ENCODE measurements at places on chromosomes 4 and X. TPM values are rescaled to one million over a fixed set of nuclear protein-coding genes. Genes with fewer than 3 reads are reported as not detected.

Gene CFAP47
- total RNA-seq: 0.06 TPM

GRCh38 chrX:50799531-50799961, 14.4 kb downstream of the SHROOM4 start:
- peak; percentile 54 for DNase-seq

DNA sequence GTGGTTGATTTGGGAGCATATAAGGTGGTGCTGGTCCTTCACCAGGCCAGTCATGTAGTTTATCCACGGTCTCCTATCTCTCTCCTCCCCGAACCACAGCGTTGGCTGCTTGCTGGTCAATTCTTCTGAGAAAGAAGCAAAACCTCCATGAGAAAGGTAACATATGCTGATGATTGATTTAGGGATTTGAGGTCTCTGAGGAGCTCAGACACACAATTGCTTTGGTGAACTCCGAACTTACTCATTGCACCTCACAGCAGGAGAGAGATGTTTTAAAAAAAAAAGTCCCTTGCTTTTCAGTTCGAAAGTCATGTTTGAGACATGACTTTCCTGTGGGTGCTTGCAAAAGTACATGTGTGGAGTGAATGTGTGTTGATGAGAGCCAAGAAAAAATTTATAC, 100.2 kb downstream of the TSPAN7 start:
- DNase-seq: no peak

GRCh38 chr4:97627750-97628149, 515.5 kb downstream of the STPG2 start:
- no peak for DNase-seq

DNA sequence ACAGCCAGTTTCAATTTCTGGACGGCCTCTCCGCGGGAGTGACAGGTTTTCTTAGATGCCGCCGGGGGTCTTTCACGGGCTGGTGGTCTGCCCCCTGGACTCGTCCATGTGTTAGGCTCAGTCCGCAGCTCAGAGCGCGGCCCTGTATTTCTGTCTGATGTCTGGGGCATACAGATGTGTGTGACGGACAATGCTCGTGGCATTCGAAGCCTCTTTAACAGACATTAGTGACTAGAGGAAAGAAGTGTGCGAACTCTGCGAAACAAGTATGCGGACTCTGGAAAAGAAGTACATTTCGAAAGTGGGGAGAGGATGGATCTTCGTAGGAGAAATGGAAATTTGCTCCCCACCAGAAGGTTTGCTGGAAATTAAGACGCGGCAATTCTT, 793 bp upstream of the DCUN1D4 start:
- no peak for DNase-seq

GRCh38 chrX:133390676-133391075, 24.6 kb downstream of the GPC4 start:
- DNase-seq: no peak

DNA sequence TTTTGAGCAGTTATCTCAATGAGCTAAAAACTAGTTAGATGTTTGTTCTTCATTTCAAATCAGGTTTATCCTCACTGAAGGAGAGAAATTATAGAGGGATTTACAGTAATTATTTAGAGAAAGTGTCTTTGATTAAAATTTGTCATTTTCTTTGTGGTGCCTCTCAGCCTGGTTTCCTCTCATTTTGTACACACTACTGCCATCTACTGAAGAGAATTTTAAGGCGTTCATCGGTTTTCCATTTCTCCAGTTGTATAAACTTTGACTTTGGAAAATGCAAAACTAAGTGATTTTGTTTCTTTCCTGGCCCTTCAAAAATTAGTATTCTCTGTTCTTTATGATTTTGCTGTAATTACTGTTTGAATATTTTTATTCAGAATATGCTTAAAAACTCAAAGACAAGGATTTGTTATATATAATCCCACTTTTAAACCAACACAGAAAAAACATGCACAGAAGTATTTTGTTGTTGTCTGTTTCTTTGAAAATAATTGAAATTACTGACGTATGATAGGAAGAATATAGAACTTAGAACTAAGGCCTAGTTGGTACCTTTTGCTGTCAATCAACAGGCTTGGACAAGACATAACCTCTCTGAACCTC, 34.4 kb upstream of the ANXA3 start:
- peak; percentile 4 for DNase-seq

DNA sequence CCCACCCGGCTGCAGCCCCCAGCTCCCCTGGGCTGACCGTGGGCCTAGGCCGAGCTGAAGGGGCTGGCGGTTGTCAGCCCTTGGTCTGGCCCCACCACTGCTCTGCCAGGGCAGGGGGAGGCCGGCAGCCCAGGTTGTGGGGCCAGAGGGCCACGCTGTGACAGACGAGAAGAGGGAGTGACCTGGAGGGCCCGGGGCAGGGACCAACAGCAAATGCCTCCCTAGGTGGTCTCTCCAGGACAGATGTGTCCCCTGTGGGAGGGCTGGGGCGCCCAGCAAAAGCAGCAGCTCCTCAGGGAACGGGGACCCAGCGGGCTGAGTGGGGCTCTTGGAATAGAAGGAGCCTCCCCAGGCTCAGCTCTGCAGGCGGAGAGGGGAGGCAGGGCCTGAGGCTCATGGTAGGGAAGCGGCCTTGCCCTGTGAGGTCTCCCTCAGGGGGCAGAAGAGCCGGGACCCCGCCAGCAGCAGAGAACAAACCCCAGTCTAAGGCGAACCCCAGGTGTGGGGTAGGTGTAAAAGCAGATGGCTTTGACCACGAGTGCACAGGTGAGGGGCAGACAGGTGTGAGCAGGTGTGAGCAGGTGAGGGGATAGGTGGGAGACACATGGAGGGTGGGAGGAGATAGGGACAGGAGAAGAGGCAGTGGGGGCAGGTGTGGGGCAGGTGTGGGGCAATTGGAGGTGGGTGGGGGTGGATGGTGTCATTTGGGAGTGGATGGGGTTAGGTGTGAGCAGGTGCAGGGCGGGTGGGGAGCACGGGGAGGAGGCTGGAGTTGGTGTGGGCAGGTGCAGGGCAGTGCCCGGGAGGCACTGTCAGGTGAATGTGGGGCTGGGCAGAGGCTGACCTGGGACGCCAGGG, 34.1 kb upstream of the SPON2 start:
- no peak for DNase-seq
